ENCODE measurements at places on chromosomes 7 and 10.

DNA sequence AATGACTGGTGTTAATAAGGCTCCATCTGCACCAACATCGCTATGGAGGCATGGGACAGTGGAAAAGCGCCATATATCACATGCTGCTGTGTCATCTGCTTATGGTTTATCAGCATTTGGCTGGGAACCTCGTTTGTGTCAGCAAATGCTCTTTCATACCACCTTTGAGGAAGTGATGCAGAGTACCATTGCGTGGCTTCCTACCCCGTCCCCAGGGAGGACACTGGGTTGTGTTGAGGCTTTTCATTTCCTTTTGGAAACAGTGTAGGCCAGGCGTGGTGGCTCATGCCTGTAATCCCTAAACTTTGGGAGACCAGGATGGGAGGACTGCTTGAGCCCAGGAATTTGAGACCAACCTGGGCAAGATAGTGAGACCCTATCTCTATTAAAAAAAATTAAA is 6.8 kb downstream of the TACR2 start:
- DNase-seq: no peak

GRCh38 chr10:125208854-125209565 is 48.6 kb upstream of the CTBP2 start:
- DNase-seq: no peak

DNA sequence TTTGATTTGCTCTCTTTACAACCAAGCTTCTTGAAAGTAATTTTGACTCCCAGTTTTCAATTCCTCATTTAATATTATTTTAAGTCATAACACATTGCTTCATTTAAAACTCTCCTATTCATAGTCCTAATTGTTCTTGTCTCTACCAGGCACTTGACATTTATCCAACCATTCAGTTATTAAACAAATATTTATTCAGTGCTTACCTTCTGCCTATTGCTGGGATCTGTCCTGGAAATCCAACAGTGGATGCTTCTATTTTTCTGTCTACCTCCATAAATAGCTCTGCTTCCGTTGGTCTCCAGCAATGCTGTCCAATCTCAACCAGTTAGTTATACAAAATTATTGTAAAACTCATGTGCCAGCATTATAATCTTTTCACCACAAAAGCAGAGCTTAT is 615.1 kb downstream of the ZWINT start:
- DNase-seq: no peak

GRCh38 chr10:124221356-124222317 is 128.2 kb upstream of the CHST15 start:
- DNase-seq: no peak

- DNase-seq: no peak
Measured at GRCh38 chr10:107169516-107169915, 5.0 kb upstream of the SORCS1 start.

GRCh38 chr7:55052081-55052480 is 33.3 kb downstream of the EGFR start:
- no peak for DNase-seq

DNA sequence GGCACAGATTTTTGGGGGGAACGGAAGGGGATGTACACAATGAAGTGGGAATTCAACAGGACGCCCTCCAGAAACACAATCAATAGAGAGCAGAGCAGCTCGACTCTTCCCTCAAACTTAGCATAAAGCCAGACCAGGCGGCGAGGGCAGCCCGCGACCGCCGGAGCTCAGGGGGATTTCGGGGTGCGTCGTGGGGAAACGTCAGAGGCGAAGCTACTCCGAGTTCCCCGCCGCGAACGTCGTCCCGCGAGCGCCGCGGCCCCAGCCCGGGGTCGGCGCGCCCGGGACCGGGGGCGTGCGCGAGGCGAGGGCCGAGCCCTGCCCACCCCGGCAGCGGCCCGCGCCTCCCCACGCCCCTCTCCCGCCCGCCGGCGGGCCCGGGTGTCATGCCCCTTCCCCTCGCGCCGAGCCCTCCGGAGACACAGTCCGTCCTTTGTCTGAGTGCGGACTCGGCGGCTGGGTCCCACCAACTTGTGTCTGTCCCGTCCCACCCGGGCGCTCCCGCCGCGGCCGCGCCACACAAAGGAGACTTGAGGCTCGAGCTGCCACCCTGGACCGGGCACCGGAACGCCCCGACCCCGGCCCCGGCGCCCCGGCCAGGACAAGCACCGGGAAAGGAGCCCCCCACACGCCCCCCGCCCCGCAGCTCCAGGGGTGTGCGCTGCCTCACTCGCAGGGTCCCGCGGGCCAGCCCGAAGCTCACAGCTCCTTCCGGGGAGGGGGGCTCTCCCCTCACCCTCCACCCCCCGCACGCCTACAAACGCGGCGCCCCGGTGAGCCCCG is 634 bp downstream of the EZH2 start:
- peak; percentile 11 for DNase-seq

- DNase-seq: no peak
Measured at GRCh38 chr7:74708569-74709275, 51.2 kb downstream of the GTF2I start.

DNA sequence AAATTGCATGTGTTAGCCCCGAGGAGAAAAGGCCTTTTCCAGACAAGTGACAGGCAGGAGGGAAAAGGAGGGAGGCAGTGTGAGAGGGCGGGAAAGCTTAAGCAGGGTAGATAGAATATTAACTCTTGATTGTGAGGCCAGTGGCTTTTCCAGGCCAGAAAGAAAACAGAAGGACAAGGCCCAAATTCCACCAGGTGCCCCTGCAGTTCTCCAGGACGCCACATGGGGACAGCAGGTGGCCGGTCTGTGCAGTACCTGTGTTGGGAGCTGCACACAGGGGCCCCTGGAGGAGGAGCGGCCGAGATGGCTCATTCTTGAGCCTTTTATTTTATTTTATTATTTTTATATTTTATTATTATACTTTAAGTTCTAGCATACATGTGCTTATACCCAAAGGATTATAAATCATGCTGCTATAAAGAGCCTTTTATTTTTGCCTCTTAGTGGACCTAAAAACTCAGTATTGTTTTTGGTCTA is 141.3 kb upstream of the KLF14 start:
- DNase-seq: no peak

DNA sequence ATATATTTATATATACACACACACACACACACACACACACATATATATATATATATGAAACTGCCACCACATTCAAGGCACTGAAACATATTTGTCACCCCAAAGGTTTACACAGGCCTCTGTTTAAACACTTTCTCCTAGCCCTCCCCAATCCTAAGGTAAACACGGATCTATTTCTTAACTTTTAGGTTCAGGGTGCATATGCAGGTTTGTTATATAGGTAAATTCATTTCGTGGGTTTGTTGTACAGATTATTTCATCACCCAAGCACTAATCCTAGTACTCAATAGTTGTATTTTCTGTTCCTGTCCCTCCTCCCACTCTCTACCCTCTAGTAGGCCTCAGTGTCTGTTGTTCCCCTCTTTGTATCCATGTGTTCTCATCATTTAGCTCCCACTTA is 305.0 kb downstream of the GPR37 start:
- no peak for DNase-seq

- DNase-seq: no peak
Measured at GRCh38 chr10:60572511-60573194, 183.0 kb upstream of the ANK3 start.

DNA sequence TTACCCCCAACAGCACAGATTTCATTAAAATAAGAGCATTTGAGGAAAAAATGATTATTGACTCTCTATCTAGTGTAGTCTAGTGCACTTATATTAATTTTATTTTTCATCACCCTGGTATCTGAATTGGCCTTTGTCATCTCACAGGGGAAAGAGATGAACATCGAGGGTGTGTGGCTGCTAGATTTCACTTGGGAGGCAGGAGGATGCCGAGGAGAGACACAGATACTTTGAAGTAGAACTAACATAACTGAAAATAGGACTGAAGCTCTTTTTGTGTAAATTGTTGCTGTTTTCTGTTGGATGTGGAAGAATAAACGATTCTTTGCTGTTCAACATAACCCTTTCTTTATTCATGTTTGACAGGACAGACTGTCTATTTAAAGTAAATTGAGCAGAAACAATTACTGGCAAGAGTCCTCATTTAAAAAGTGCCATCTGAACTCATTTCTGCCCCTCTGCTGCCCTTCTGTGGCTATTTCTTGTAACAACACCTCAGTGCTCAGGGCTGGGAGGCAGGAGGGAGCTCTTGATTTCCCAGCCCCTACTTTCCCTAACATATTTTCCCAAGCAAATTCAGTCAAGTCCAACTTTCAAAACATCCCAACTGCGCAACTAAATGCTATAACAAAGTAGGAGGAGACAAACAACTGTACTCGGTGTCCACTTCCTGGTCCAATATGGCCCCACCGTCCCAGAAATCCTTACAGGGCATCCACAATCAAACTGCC is 15.6 kb downstream of the LYZL1 start:
- peak; percentile 0 for DNase-seq

GRCh38 chr7:144388950-144389349 is 14.5 kb downstream of the NOBOX start:
- no peak for DNase-seq

DNA sequence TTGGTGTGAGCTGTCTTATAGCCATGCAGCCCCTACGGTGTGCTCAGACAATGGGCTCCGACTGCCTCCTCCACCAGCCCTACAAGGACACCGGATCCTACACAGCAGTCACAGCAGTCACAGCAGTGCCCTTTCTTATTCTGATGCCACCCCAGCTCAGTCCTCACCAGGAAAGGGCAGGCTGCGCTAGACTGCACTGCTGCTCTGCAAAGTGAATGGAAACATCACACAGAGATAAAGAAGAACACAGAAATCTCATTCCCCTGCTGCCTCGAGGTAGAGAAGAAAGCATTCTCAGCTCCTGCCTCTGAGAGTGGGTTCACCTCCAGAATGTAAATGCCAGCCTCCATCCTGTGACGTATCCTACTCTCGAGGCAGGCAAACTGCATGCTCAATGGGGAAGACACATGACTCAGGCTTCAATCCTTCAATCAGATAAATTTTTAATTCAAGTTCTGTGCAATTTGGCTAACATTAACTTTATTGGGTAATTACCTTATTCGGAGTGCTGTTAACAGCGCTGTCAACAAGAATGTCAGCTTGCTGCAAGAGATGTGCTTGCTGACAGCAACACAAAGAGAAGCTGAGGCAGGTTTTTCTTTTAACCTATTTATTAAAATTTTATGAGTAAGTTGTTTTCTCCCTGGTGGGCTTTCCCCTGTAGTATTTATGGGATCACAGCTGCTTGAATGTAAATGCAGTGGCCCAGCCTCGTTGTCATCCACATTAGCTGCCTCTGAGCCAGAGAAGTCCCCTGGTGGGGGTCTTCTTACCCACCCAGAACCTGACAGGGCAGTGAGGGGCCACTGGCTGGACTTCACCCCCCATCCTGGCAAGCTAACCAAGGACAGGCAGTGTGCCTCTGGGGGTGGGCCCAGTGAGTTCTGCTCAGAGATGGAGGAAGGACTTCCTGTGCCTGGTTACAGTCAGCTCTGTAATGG is 241.3 kb upstream of the KMT2E start:
- DNase-seq: no peak

DNA sequence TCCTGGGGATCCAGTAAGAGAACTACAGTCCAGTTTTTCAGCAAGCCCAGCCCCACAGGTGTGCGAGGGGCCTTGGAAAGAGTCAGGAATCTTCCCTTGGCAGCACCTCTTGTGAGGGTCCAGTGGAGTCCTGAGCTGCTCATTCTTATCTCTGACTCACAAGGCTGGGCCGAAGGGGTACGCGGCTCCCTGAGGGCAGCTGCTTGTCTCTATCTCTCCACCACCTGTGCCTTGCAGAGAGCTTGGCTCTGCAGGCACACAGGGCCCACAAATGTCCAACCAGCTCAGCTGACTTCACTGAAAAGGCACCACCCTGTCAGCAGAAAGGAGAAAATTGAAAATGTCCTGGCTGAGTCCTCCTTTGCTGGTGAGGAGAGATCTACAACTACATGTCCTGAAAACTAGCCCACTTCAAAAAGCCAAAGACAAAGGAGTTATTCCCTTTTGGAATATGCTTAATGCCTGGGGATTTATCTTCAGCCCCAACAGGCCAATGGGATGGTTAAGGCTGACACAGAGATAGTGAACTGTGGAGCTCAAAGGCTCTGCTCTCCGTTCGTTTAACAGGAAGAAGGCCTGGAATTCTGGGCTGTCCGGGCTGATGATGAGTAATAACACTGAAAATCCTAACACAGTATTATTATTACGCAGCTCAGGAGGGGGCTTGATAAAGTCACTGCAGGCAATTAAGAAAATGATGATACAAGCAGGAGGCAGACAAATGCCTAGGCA is 23.4 kb downstream of the UROS start:
- no peak for DNase-seq

GRCh38 chr7:114644455-114644854 is 229.8 kb downstream of the FOXP2 start:
- DNase-seq: no peak

- DNase-seq: no peak
Measured at GRCh38 chr7:149753375-149754233, 19.8 kb downstream of the ZNF467 start.

DNA sequence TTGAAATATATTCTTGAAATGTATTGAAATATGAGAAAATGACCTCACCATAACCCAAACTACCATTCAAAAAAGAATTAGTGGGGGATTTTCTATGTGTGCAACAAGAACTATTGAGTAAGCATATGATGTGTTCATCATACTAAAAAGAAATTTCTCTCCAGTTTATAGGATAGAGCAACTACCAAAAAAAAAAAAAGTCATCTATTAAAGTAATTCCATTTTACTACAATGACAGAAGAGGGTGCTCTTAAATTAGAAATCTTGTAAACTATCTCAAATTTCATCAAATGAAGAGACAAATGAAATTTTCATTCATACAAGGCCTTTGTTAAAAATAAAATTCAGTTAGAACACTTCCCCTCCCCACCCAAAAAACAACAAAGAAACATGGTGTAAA is 195.4 kb upstream of the PLXDC2 start:
- DNase-seq: no peak

DNA sequence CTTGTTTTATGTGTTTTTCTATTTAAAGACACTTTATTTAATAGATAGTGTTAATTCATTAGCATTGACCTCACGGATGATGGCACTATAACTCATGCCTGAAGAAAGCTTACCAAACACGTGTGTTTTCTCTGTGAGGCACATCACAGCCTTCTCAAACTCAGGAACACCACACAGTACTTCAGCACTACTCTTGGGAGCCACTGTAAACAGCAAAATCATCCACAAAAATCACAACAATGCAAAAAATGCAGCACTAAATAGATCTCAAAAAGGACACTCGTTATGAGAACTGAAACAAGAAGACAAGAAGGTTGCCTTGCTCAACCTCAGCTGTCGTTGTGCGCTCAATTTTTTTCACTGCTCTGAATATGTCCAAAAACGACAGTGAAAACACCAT is 12.0 kb upstream of the PARP12 start:
- no peak for DNase-seq

- DNase-seq: no peak
Measured at GRCh38 chr7:5382281-5382892, 41.2 kb downstream of the TNRC18 start.

DNA sequence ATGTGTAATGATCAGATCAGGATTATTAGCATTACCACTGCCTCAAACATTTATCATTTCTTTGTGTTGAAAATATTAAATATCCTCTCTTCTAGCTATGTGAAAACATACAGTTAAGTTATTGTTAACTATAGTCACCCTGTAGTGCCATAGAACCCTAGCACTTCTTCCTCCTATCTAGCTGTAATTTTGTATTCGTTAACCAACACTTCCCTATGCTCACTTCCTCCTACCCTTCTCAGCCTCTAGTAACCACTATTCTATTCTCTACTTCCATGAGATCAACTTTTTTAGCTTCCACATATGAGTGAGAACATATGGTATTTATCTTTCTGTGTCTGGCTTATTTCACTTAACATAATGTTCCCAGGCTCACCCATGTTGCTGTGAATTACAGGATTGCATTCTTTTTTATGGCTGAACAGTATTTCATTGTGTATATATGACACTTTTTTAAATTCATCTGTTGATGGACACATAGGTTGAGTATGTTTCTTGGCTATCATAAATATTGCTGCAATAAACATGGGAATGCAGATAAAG is 132.7 kb upstream of the RHOBTB1 start:
- no peak for DNase-seq

All from stimulated activated CD4-positive, alpha-beta T cell treated with anti-CD3 and anti-CD28 coated beads, Interleukin-1b, Interleukin-23, amount 100 ng/mL, for 1 hour (primary cell).